Activated CD4-positive, alpha-beta T cell treated with anti-CD3 and anti-CD28 coated beads for 24 hours (primary cell): ENCODE measurements at places on chromosomes 3 and 15.

GRCh38 chr3:59660376-59660775, 610.6 kb upstream of the CFAP20DC start:
- no peak for DNase-seq

GRCh38 chr15:39624806-39625205, 43.9 kb downstream of the THBS1 start:
- no peak for DNase-seq

- DNase-seq = no peak
Observed at GRCh38 chr15:83504365-83504764, 57.2 kb downstream of the SH3GL3 start.

DNA sequence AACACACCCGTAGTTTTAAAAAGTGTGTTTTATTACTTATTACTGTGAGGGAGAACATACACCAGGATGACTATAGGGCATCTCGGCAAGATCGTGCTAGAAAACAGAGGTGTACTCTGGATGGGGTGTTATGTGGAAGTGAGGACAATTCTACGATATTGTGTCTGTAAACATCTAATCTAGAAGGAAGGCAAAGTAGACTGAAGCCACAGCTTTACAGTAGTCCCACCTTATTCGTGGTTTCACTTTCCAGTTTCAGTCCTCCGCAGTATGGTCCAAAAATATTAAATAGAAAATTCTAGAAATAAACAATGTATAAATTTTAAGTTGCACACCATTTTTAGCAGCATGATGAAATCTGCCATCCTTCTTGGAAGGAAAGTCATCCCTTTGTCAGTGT, 277.9 kb downstream of the UNC13C start:
- DNase-seq = no peak

DNA sequence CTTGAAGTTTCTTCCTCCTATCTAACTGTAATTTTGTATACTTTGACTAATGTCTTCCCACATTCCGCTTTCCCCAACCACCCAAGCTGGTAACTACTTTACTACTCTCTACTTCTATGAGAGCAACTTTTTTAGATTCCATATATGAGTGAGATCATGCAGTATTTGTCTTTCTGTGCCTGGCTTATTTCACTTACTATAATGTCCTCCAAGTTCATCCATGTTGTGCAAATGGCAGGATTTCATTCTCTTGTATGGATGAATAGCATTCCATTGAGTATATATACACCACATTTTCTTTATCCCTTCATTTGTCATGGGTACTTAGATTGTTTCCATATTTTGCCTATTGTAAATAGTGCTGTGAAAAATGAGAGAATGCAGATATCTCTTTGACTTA, 78.5 kb upstream of the CCNL1 start:
- no peak for DNase-seq
